ENCODE measurements at places on chromosomes 16 and 17.

- DNase-seq = no peak
Observed at GRCh38 chr16:89711601-89712273, 9.0 kb downstream of the VPS9D1 start.

DNA sequence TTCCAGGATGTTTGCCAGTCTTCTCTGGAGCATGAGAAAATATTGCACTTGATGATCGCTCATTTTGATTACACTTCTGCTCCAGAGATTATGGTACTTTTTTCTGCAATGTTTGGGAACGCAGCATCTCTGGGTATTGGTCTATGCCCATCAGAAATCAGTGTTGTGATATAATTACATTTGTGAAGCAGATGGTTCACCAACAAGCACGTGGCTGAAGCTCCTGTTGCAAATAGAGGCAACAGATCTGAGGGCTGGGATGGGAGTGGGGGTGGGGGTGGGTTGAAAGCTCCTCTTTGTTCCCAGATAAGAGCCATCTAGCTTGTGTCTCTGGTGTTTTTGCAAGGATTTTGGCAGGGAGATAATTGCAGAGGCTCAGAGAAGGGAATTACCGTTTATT is 252.3 kb downstream of the SHISA9 start:
- DNase-seq = no peak

DNA sequence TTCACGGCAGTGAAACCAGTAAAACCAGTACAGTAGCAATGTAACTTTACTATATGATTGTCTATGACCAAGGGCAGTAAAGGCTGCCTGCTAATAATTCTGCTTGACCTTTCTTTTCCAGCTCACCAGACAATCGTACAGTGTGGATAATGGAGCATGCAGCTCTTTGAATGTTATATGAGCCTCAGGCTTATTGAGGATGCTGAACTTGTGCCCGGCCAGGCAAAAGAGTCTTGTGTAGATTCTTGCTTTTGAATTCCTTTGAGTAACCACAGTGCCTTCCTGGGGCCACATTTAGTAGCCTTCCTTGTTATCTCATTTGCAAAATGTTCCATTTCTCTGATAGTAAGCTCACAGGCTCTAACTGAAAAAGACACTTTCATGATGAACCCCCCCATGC is 131.8 kb downstream of the CDH11 start:
- DNase-seq = no peak

DNA sequence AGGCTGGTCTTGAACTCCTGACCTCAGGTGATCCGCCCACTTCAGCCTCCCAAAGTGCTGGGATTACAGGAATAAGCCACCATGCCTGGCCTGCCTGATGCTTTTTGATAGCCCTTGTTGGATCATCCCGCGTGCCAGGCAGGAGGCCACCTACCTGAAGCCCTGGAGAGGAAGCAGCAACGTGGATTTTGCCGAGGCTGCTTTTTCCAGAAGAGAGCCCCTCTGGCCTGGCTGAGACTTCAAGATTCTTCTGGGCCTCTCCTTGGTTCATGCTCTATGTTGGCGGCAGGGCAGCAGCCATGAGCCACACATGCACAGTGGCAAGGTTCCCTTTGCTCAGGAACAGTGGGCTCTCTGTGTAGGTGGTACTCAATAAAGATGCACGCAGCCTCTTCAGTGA is 11.5 kb downstream of the KATNB1 start:
- no peak for DNase-seq
